ENCODE measurements at places on chromosomes 4 and X.

GRCh38 chrX:107935664-107936433 is 46.3 kb downstream of the TEX13B start:
- no peak for DNase-seq

GRCh38 chrX:121283921-121284320 is 236.5 kb downstream of the GLUD2 start:
- no peak for DNase-seq

- no peak for DNase-seq
Observed at GRCh38 chr4:36394352-36394903, 113.0 kb downstream of the DTHD1 start.

DNA sequence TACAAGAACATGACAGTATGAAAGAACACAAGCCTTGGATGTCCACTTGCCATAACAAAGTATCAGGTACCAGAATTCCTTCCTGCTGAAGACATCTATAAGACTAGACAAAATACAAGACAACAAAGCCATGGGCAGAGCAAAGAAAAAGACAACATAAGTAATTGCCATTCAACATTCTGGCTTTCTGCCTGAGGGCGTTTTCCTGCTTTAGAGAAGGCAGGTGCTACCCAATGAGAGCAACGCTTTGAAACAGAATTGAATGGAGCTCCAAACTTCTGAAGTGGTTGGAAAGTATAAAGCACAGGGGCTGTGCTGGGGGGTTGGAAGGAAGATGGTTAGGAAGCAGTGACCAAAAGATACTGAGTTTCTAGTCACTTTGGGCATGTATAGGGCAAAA is 30.1 kb downstream of the PDE5A start:
- no peak for DNase-seq

- DNase-seq = no peak
Observed at GRCh38 chrX:42107495-42108488, 184.4 kb upstream of the CASK start.

DNA sequence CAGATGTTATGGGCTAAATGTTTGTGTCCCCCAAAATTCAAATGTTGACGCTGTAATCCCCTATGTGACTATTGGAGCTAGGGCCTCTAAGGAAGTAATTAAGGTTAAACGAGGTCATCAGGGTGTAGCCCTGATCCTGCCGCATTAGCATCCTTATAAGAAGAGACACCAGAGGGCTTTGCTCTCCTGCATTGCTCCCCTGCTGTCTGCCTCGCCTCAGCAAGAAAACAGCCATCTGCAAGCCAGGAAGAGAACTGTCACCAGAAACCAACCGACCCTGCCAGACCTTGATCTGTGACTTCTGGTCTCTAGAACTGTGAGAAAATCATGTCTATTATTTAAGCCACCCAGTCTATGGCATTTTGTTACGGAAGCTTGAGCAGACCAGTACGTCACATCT is 331.9 kb downstream of the DCTD start:
- DNase-seq = no peak

DNA sequence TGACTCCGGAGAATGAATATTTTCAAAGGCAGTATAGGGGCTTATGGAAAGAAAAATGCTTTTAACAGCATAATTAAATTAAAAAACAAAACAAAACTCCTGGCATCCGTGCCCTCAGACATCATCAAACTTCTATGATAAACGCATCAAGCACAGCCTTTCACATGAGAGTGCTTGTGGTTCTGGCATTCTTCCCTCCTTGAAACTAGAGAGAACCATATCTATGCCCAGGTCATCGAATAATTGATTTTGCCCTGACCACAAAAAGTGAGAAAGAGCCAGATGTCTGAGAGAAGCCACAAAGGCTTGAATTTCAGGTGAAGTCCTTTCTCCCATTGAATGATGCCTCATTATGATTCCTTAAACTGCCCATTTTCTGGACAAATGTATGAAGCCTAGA is 286.8 kb downstream of the CBLL2 start:
- no peak for DNase-seq

DNA sequence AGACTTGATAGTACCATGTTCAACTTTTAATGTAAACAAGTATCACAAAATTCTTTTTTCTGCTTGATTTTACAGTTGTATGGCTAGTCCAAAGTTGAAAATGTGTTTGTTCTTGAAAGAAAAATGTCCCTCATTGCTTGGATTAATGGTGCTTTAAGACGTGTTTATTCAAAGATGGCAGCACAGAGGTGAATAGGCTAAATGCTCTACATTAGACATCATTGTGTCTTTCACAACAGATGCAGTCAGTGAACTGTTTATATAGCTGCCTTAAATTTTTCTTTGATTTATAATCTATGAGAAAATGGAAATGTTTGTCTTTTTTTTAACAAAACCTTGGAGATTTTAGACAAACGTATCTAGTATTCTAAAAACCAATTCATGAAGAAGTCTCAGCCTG is 137.3 kb downstream of the BMPR1B start:
- no peak for DNase-seq

- DNase-seq = no peak
Observed at GRCh38 chr4:41215969-41216293, 1.6 kb upstream of the APBB2 start.

- no peak for DNase-seq
Observed at GRCh38 chr4:152516156-152516555, 19.7 kb downstream of the FBXW7 start.

GRCh38 chr4:138975225-138975624 is 40.4 kb upstream of the NOCT start:
- DNase-seq = no peak

GRCh38 chrX:39667736-39668482 is 429.8 kb downstream of the BCOR start:
- DNase-seq = no peak

- no peak for DNase-seq
Observed at GRCh38 chrX:81202456-81202819, 536 bp downstream of the SH3BGRL start.

- DNase-seq = no peak
Observed at GRCh38 chrX:10781847-10782530, 161.6 kb upstream of the MID1 start.

DNA sequence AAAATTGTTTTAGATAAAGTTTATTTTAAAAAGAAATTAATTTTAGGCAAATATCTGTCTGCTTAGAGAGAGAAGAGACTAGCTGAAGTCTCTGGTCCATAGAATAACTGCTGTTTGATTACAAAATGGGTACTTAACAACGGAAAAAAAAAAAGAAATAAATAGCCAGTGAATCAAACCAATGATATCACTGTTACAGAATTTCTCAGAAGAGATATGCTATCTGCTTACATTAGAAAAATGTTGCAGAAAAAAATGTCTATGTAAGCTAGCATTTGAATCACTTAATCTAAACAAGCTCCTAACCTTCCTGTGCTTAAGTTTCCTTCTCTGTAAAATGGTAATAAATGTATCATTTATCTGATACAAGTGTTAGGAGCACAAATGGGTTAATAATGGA is 189.9 kb downstream of the IL15 start:
- DNase-seq = no peak

- DNase-seq = no peak
Observed at GRCh38 chr4:145154573-145154972, 25.8 kb downstream of the OTUD4 start.

DNA sequence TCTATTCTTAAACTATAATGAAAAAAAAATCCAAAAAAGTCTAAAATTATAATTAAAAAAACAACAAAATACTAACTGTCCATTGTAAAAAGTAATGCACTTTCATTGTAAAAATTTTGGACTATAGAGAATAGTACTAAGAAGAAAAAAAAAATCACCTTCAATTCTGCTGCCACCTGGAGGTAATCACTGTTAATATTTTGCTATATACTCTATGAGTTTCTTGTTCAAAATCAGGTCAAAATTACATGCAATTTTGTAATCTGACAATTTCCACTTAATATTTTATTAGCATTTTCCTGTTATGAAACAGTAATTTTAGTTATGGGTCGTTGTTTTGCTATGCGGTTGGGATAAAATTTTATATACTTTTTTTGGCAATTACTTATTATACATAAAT is 62.0 kb downstream of the HTT start:
- DNase-seq = no peak

DNA sequence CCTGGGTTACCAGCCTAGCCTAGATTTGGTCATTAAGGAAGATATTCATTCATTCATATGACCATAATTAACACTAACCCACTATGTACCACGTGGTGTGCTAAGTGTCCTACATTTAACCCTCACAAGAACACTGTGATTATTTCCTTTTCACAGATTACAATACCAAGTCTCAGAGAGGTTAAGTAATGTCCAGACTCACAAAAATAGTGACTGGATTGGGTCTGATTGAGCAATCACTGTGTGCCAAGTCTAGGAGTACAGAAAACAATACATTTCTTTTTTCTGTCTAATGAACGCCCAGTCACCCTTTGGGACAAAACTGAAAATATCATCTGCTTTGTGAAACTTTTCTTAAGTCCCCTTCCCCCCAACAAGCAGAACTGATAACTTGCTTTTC is 7.6 kb upstream of the DLG3 start:
- DNase-seq = no peak

DNA sequence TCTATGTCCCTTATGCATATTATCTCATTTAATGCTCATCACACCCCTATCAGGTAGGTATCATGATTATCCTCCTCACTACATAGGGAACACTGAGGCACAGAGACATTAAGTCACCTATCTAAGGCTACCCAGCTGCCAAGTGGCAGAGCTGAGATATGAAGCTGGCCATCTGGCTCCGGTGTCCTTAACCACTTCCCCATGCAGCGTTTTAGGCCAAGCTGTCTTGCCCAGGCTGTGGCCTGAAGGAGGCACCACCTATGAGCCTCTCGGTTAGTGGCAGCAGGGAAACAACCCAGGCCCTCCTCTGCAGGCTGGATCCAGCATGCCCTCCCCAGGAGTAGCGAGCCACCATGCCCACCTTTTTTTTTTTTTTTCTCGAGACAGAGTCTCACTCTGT is 16.3 kb downstream of the PJA1 start:
- DNase-seq = no peak

- DNase-seq = no peak
Observed at GRCh38 chr4:179751669-179752068, 2309.4 kb upstream of the AGA start.

GRCh38 chr4:138663883-138664282 is 351.7 kb upstream of the NOCT start:
- no peak for DNase-seq

DNA sequence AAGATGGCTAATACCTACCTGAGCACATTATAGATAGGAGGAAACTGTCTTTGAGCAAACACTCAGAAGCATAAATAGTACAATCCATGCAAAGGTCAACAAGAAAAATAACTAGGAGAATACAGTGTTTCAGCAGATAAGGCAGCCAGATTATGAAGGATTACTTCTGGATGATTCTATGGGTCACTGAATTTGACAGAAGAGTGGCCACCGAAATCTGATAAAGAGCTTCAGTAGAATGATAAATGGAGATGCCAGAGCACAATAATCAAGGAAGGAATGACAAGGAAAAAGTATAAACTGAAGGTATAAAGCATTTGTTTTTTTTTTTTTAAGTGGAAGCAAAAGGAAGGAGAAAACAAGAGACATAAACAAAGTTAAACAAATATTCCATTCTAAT is 58.7 kb downstream of the ELF2 start:
- DNase-seq = no peak

GRCh38 chr4:113071274-113071673 is 21.8 kb downstream of the ANK2 start:
- DNase-seq = no peak

GRCh38 chr4:38230821-38231563 is 270.8 kb downstream of the PTTG2 start:
- no peak for DNase-seq

DNA sequence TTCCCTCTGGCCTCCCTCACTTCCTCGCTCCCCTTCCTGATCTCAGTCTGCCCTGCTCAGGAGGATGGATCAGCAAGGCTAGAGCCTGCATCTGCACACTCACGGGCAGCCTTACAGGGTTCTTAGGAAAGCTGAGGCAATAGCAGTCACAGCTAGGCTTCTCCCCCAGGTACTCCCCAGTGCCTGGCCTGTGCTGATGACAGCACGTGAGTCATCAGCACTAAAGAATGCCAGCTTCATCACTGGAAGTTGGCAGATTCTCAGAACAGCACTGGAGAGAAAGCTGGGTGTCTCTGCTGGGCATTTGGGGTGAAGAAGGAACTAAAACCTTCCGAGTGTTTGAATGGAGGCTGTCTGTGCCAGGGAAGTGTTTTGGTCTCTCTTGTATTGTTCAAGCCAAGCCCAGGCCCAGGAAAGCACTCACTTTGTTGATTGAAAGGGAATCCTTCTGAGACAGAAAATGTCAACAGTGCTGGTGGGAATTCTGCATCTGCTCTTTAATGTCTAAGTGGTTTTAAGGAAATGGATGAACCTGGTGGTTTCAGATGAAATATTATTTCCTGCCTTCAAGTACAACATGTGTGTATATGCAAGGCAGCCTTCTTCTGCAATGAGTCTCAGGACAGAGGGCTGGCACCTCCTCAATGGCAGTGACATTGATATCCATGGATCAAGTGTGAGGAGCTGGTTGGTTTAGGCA is 73.0 kb upstream of the SCOC start:
- DNase-seq = no peak

DNA sequence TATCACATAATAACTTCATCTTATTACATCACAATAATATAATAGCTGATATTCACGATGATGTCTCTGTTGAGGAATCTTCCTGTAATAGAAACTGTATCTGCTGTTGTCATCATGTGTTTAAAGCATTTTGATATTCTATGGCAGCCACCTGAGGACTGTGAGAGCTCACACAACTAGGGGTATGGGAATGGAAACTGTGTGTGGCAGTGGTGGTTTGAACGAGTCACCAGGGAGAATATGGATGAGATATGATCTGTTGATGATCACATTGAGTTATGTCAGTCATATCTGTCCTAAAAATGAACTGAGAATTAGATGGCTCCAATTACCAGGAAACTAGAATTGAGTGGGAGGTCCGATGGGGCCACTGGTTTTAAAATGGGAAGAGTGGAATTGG is 169.6 kb downstream of the MID1IP1 start:
- no peak for DNase-seq

DNA sequence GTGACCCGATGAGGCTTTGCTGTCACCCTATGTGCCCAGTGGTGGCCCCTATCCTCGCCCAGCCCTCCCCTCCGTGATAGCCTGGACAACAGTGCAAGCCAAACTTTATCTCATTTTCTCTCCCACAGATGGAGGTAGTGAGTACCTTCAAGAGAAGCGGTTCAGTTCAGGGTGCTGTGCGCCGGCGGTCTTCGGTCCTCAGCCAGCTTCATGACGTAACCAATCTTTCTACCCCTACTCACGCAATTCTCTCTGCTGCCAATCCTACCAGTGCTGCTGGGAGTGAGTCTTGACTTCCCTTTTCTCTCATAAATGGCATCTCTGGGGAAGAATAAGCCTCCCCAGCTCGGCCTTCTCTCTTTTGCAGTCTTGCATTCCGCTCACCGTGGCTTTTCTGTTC is 29.5 kb downstream of the CCNQ start:
- no peak for DNase-seq

- no peak for DNase-seq
Observed at GRCh38 chr4:38365261-38365660, 298.7 kb upstream of the KLF3 start.

DNA sequence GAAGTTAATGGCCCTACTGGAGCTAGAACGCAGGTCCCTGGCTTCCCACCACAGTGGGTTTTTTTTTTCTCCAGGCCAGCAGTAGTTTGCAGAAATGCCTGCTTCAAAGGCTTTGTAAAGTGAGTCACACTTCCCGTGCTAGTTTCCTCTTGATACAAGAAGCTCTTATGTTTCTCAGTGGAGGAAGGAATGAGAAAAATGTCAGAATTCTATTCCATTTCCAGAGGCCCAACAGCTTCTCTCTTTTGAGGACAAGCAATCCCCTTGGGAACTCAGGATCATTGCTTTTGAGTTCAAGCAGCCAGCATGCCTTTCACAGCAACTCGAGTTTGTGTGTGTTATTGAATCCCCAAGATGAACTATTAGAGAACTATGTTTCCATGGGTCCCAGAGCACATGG is 134.3 kb downstream of the GUCY2F start:
- DNase-seq = no peak
